ENCODE measurements at places on chromosomes 2 and 18. TPM values are rescaled to one million over a fixed set of nuclear protein-coding genes. Genes with fewer than 3 reads are reported as not detected.

Gene RAB17
- 0.28 TPM for total RNA-seq

Gene RAB3GAP1
- 63.3 TPM for total RNA-seq

Gene DNAJC27
- 3.9 TPM for total RNA-seq

Gene SCG2
- total RNA-seq = 3.3 TPM

Gene MC5R
- not detected for total RNA-seq

Gene CHRNG
- not detected for total RNA-seq

Gene NOL4
- total RNA-seq = not detected

Gene ZBTB7C
- under 0.01 TPM for total RNA-seq

Gene CCDC74A
- total RNA-seq = 11.5 TPM

Gene ANKRD30BL
- not detected for total RNA-seq

Gene LRRC30
- not detected for total RNA-seq

Gene TUBB8B
- not detected for total RNA-seq

Gene ZNF519
- total RNA-seq = 1.7 TPM

Gene NXPH2
- not detected for total RNA-seq

Gene COL3A1
- total RNA-seq = 5,666 TPM

Gene TOGARAM2
- 0.14 TPM for total RNA-seq

Gene OTOS
- not detected for total RNA-seq

Gene CYS1
- total RNA-seq = 2.0 TPM

Gene ARHGEF4
- 4.8 TPM for total RNA-seq

Gene NBAS
- 131 TPM for total RNA-seq

Gene CTAGE1
- not detected for total RNA-seq

Gene PAX8
- 0.14 TPM for total RNA-seq

Gene ALPI
- total RNA-seq = not detected

Gene SP140L
- 7.1 TPM for total RNA-seq

Gene OTX1
- total RNA-seq = 0.14 TPM

Gene NFATC1
- total RNA-seq = 4.3 TPM

Gene GPR148
- not detected for total RNA-seq

Gene COMMD1
- total RNA-seq = 41.5 TPM

Gene NAPG
- total RNA-seq = 38.8 TPM

Gene SDC1
- 16.8 TPM for total RNA-seq

Gene C1GALT1C1L
- 0.57 TPM for total RNA-seq

Gene SERPINB8
- total RNA-seq = 8.7 TPM

Gene MZT2A
- total RNA-seq = 47.0 TPM

Gene PLEK
- total RNA-seq = 1.1 TPM

Gene SPOPL
- total RNA-seq = 20.6 TPM

Gene SLC30A3
- under 0.01 TPM for total RNA-seq

Gene ERCC3
- total RNA-seq = 36.9 TPM

Gene NT5DC4
- total RNA-seq = not detected

Gene NGEF
- 0.74 TPM for total RNA-seq

Gene LANCL1
- total RNA-seq = 31.3 TPM

Gene TTN
- under 0.01 TPM for total RNA-seq
